ENCODE measurements at places on chromosomes 3 and 15.

DNA sequence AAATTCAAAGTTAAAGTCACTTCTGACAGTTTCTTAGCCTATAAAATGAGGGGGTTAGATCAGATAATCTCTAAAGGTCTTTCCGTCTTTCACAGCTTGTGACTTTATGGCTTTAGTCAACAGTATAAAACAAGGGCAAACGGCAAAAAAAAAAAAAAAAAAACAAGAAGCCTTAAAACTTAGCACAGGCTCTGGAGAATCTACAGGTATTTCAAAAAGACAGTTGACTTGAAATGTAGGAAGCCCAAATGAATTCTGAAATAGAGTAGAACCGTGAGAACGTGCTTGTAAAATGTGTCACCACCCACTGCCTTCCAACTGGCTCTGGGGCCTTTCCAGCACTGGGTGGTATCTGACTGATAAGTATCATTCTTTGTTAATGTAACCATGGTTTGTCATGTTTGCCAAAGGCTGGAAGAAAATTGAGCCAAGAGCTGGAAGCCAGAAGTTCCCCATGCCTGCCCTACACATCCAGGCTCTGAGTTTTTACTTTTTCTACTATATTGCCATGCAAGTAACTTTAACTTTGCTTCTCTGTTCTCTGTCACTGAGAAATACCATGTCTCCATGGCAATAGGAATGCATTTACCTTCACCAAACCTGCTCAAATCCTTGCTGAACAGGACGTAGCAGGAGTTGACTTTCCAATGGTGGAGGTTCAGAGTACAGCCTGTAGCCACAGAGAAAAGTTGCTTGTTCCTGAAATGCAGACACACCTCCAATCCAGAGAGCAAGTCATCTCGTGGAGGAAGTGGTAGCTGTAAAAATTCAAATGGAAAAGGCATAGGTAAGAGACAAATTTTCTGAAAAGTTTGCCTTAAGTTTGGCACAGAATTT is 35.8 kb upstream of the THSD4 start:
- DNase-seq: peak; percentile 97

DNA sequence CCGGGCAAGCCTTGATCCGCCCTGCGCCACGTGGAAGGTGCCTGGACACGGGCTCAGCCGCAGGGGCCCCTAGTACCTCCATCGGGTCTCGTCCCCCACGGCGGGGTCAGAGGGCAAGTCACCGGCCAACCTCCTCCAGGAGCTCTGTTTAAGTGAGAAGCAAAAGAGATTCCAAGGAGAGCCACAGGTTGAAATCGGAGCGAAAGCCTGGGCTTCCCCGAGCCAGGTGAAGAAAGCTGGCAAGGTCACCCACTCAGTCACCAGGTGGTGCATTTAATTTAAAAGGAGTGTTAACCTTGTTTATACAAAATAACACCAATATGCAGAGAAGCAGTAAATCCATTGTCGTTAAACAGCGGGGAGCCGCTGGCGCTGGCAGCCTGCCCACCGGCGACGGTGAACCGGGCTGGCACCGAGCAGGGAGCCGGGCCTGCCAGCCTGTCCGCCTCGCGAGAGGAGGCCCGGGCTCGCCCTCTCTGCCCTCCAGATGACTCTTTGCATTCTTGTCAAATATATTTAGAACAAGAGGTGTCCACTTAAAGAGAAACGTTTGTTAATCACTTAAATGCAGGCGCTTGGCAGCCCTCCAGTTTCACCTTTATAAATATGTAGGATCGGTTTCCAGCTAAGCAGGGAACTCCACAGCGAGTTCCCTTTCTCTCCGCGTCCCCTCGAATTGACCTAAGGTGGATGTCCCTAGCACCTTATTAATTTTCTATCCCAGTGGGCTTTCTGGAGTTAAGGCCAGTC is 277.3 kb upstream of the NR2F2 start:
- peak; percentile 30 for DNase-seq

- DNase-seq: no peak
Observed at GRCh38 chr15:36742696-36743095, 163.3 kb downstream of the CDIN1 start.

GRCh38 chr15:42150219-42150970 is 6.0 kb downstream of the PLA2G4F start:
- DNase-seq: no peak

DNA sequence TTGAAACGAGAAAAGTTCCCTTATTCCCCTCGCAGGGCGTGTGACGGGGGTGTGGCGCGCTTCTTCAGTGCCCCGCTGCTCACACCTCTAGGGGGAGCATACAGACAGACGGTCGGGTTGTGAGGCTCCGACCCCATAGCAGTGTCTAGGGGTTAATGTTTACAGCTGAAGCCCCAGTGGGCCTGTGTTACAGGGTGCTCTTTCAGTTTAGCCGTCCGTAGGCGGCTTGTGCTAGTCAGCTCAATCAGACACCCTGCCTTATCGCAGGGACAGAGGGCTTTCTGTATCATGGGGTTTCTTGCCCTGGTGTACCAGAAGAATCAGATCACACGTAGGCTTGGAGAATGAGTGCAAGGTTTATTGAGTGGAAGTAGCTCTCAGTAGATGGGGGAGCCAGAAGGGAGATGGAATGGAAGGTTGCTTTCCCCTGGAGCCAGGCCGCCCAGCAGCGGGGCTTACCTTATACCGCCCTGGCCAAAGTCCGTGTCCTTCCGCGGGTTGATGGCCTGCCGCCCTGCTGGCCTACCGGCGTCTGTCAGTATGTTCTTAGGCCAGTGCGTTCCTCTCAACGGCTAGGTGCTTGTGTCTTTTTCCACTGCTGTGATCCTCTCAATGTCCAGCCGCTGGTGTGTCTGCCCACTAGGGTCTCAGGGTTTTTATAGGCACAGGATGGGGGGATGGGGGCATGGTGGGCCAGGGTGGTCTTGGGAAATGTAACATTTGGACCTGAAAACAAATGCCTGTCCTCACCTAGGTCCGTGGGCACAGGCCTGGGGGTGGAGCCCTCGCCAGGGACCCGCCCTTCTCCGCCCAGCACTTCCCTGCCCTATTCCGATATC is 32.2 kb upstream of the ACP3 start:
- no peak for DNase-seq

- DNase-seq: no peak
Observed at GRCh38 chr3:142897807-142898206, 8.9 kb upstream of the PCOLCE2 start.

GRCh38 chr3:134074790-134075567 is 45.3 kb upstream of the SLCO2A1 start:
- no peak for DNase-seq

GRCh38 chr15:100780208-100780800 is 99.3 kb upstream of the ALDH1A3 start:
- no peak for DNase-seq

- DNase-seq: peak; percentile 73
Observed at GRCh38 chr15:61195116-61196002, 33.7 kb downstream of the RORA start.

DNA sequence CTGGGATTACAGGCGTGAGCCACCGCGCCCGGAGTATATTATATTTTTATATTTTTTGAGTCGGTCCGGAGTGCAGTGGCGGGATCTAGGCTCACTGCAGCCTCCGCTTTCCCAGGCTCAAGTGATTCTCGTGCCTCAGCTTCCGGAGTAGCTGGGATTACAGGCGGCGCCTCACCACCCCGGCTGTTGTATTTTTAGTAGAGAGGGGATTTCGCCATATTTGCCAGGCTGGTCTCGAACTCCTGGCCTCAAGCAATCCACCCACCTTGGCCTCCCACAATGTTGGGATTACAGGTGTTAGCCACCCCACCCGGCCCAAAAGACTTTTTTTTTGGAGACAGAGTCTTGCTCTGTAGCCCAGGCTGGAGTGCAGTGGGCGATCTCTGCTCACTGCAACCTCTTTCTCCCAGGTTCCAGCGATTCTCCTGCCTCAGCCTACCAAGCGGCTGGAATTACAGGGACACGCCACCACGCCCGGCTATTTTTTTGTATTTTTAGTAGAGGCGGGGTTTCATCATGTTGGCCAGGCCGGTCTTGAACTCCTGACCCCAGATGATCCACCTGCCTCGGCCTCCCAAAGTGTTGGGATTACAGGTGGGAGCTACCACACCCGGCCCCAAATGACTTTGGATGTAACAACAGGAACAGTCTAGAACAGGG is 1.0 kb downstream of the ZNF589 start:
- no peak for DNase-seq

All from T47D (cell line).